GM12864 (cell line): ENCODE measurements at places on chromosomes 12 and 14.
A peak's percentile ranks its signal among the peaks of the same experiment; 100 is the strongest.

DNA sequence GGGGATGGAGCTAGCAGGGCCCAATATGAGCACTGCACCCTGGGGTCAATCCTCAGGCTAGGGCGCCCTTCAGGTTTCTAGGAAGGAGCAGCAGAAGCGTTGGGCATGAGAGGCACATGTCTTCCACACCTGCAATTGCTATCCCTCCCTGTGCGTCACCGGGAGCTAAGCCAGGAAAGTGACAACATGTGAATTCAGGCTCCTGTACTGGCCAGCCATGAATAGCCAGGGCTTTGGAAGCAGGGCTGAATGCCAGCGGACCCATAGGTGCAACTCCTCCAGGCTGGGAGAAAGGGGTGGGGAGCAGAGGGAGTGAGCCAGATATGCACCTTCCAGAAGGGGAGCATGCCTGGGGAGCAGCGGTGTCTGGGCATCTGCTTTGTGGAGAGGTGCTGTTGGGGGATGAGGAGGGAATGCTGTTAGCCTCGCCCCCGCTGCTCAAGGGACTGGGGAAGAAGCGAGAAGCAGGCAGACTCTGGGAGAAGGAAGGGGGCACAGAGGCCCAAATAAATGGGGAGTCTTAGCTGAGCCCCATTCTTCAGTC, 6.1 kb downstream of the HOXC5 start:
- DNase-seq, result no peak

- DNase-seq, result no peak
Measured at GRCh38 chr12:30646821-30647220, 48.8 kb downstream of the IPO8 start.

DNA sequence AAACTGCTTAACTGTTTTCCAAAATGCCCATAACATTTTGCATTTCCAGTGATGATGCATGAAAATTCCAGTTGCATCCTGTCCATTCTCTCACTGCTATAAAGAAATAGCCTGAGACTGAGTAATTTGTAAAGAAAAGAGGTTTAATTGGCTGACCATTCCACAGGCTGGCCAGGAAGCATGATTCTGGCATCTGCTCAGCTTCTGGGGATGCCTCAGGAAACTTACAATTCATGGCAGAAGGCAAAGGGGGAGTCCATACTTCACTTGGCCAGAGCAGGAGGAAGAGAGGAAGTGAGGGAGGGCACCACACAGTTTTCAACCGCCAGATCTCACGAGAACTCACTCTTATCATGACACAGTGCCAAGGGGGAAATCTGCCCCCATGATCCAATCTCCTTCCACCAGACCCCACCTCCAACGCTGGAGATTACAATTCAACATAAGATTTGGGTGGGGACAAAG, 18.2 kb upstream of the CLEC2D start:
- no peak for DNase-seq

GRCh38 chr12:43362910-43363694, 188.9 kb downstream of the ADAMTS20 start:
- DNase-seq, result no peak

DNA sequence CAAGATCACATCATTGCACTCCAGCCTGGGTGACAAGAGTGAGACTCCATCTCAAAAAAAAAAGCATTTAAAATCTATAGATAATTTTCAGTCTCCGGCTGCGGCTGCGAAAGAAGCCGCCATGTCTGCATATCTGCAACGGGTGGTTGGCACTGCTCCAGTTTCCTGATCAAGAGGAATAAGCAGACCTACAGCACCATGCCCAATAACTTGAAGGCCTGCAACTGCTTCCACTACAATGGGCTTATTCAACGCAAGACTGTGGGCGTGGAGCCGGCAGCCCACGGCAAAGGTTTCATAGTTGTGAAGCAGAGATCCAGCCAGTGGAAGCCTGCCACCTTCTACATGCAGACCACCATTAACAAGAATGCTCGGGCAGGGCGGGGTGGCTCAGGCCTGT, 30.6 kb upstream of the EID3 start:
- DNase-seq, result no peak

- DNase-seq, result no peak
Measured at GRCh38 chr12:10358969-10359368, 30.9 kb downstream of the KLRK1 start.

- no peak for DNase-seq
Measured at GRCh38 chr12:68633614-68634558, 23.2 kb downstream of the RAP1B start.

- DNase-seq, result no peak
Measured at GRCh38 chr14:22689199-22689598, 45.0 kb upstream of the OR6J1 start.

DNA sequence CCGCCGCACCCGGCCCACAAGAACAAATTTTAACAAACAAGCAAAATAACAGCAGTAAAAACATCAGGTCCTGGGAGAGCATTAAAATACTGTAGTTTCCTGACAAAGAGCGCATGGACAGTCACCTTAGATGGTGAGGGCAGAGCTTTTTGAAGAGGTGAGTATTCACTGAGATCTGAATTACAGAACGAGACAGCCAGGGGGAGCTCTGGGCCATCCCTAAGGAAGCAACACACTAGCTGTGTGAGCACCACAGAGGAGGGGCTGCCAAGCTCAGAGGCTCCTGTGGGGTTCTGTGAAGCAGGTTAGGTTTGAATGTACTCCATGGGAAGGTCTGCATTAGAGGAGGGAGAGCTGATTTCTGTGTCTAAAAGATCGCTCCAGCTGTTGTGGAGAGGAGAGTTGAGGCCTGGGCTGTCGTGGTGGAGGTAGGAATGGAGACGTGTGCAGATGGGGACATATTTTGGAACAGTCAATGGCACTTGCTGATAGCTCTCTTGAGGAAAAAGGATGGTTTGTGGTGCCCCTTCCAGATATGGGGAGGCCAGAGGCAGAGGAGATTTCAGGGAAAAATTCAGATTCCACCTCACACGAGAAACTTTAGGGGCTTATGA, 72.9 kb downstream of the TRAFD1 start:
- peak; percentile 18 for DNase-seq

DNA sequence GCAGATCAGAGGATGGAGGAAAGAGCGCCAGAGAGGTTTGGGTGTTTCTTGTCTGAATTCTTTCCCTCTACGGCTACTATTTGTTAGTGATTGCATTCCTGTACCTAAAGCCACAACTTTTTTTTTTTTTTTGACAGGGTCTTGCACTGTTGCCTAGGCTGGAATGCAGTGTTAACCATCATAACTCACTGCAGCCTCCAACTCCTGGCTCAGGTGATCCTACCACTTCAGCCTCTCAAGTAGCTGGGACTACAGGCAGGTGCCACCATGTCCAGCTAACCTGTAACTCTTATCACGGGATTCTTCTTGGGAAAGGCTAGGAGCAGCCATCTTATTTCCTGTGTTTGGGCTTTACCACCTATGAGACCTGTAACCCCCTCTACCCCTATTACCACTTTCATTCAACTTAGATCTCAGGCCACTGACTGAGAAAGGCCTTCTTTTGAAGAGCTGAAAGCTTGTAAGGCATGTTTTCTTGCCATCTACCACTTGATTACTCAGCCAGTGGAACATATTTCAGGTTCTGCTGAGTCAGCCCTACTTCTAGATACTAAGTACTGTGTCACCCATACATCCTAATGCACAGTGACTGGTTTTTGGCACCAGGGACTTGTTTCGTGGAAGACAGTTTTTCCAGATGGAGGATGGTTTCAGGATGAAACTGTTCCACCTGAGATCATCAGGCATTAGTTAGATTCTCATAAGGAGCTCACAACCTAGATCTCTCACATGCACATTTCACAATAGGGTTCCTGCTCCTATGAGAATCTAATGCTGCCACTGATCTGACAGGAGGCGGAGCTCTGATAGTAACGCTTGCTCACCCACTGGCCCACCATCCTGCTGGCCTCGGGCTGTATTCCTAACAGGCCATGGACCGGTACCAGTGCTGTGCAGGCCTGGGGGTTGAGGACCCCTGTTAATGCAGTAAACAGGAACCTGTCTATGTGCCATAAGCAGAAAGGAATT, 6.9 kb downstream of the VEZT start:
- no peak for DNase-seq

- no peak for DNase-seq
Measured at GRCh38 chr12:56878010-56878339, 56.2 kb downstream of the SDR9C7 start.

- no peak for DNase-seq
Measured at GRCh38 chr12:54412348-54412747, 6.7 kb downstream of the ITGA5 start.

- DNase-seq, result no peak
Measured at GRCh38 chr12:25480145-25480544, 72.9 kb downstream of the LMNTD1 start.

DNA sequence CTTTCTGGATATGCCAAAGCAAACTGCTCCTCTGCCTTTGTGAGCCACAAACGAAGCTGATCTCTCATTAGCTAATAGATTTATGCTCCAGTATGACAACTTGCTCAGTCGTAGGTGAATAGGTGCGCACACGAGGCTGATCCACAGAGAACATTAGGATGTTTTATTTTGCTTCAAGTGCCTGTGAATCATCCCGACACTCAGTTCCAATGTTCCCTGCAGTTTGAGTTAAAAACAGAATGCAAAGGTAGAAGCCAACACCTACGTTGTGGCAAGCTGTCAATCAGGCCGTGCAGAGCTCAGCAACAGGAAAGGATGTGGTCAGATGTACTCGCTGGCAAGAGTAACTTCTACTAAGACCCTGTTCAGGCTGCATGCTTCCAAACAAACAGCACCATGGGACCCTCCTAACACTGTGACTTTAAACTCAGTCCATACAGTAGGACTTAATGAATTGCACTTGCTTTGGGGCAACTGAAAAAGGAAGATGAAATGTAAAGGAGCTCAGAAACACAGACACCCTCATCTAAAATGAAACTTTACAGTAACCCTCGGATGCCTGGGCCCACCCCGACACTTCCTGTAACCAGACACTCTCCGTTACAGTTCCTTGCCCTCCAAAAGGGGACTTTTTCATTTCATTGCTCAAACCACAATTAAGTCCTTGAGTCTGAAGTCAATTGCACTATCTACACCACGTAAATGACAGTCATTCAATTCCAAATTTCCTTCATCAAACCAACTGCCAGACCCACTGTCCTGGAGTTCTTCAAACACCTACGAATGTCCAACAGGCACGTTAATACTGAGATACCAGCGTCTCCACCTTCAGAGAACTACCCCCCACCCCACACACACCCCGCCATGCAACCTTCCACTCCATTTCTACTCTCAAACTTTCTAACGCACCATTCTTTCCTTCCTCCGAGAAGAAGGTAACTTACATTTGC, 1.6 kb downstream of the CCDC88C start:
- peak; percentile 81 for DNase-seq

DNA sequence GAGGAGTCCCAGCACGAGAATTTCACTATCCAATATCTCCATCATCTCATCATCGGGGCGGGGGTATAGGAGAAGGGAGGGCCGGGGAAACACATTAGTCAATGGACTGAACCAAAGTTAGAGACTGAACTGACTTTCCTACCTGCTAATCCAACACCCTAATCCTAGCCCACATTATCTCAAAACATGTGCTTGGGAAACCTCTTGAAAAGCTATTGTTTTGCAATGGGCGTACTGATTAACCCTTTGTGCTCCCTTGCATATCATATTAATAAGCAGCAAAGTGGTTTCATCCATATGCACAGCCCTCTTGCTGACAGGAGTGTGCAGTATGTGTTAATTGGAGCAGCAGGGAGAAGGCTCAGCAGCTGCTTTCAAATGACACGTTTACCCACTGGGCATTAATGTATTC, 125.7 kb upstream of the GRIP1 start:
- DNase-seq, result no peak

- no peak for DNase-seq
Measured at GRCh38 chr12:585062-586061, 77.9 kb downstream of the NINJ2 start.

DNA sequence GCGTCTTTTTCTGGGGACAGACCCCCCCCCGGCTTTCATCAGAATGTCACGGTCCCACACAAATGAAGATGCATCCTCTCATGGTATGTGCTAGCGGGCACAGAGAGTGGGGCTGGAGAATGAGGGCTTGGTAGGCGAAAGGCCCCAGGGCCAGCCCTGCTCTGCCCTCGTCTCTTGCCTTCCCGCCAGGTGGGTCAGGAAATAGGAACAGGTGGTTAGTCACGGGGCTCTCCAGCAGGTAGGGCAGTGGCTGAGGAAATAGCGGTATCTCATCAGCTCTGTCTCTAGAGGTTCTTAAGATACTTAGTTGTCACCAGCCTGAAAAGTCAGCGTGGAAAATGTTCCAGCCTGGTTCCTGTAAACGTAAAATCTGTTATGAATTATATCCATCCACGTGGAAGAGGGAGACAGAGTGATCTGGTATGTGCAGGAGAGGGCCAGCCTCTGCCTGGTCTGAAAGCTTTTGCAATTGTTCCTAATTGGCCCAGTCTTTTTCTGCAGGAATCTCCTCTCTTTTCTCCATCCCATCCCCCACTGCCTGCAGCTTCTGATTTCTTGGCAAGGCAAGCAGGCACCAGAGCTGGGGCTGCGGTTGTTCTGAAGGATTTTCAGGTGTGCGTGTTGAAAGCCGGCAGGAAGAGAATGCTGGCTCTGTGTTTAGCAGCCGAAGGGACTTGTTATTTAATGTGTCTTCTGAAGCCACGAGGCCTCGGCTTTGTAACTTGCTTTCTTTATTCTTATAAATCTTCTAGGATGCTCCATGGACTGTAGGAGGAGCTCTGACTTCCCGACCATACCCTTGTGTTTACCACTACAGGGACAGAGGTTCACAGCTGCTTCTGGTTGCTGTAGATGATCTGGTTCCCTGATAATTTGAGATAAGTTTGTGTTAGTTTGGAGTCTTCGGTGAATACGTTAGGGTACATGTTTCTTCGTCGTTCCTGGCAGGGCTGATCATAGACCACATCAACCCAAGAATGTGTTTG, 131.1 kb downstream of the CACNA1C start:
- no peak for DNase-seq

DNA sequence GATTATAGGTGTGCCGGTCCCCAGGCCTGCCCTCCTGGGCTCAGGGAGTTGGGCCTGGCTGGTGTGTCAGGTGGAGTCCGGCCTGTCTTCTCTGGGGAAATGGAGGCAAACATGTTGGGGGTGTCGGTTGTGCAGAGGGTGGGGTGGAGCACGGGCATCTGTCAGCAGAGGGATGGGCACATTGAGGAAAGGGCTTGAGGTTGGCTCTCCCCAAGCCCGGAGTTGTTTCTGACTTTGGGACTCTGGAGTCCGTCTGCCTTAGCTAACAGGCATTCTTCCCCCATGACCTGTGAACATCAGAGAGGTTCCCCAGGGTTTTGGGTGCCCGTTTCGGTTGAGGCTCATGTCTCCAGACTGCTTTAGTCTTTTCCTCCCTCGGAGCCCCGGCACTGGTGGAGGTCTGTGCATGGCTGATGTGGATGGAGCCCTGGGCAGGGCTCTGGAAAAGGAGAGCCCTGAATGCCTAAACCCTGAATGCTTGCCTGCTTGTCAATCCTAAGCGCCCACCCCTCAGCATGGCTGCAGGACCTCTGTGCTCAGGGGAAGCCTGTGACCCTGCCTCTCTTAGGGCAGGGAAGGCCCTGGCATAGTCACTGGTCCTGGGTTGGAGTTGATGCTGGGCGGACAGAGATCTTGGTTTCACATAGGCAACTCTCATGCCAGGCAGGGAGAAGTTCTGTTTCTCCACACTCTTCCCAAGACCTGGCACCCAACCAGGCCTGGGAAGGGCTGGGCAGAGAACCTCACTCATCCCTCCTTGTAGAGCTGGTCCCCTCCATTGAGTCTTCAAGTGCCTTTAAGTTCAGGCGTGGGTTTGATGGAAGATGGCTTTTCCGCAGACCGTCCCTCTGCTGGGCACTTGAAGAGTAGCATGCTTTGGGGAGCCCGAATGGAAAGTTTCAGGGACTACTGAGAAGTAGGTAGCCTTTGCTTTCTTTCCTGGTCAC, 12.9 kb downstream of the NYNRIN start:
- DNase-seq, result no peak
